ENCODE measurements at places on chromosomes 7 and 10. TPM values are rescaled to one million over a fixed set of nuclear protein-coding genes. Genes with fewer than 3 reads are reported as not detected.
A peak's percentile ranks its signal among the peaks of the same experiment; 100 is the strongest.

The ATOH7 gene
- not detected for total RNA-seq

The C10orf90 gene
- total RNA-seq = 0.72 TPM

The OR2A5 gene
- not detected for total RNA-seq

The DAGLB gene
- total RNA-seq = 17.1 TPM

The ADRB1 gene
- not detected for total RNA-seq

The LRIT1 gene
- total RNA-seq = not detected

DNA sequence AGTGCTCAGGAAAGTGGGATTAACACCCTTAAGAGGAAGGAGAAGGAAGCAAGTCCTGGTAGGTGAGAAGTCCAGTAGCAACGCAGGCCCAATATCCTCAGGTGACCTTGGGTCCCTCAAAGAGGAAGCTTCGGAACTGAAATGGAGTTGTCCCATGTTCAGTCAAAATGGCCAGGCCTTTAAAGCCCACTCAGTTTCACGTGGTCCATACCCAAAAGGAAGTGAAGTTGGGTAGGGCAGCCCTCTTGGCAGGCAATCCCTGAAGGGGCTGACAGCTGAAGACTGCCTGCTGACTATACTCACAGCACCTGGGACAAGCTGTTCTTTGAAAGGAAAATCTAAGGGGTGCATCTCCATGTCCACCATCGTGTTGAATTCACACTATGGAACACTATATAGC, 3.0 kb downstream of the GSAP start:
- peak; percentile 56 for DNase-seq

DNA sequence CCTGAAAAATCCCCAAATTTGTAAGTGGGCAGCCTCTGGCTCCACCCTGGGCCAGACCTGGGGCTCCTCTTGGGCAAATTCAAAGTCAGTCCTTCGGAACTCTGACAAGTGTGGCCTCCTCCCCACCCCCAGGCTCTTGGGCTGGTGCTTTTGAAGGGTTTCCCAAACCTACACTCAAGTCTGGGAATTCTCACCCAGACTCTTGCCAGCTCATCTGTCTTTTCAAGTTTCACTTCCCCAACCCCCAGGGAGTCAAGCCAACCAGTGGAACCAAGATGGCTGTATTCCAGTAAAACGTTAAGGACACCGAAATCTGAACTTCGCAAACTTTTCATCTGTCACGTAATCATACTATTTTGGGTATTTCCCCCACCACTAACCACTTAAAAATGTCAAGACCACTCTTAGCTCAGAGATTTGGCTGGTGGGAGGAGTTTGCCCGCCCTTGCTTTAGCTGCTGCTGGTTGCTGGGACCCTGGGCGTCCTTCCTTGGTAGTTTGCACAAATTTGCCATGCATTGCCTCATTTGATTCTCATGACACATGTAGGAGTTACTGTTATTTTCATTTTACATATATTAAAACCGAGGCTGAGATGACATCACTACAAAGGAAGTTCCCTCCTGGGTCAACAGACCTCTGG, 1.7 kb upstream of the MYO1G start:
- peak; percentile 82 for DNase-seq

DNA sequence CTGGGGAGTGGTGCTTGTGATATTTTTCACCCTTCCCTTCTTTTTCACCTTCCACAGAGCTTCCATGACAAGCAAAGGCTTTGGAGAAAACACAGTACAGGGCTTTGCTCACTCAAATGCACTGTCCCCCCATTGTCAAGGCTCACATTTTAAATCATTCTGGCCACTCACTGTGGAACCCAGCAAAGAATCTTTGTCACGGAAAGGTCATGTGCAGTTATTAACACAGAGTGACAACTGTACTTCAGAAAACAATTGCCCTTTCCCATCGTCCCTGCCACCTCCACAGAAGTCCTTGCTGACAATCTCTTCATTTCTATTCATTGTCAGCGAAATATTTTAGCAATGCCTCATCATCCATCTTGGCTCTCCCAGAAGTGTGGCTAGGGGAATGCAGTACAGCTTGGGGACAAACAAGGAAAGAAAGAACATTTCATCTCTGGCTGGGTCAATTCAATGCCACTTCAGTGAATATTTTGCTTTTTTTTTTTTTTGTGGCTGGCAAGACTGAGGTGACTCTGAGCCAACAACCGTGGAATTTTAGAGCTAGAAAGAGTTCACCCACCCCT, 851.0 kb downstream of the KCNMA1 start:
- no peak for DNase-seq

DNA sequence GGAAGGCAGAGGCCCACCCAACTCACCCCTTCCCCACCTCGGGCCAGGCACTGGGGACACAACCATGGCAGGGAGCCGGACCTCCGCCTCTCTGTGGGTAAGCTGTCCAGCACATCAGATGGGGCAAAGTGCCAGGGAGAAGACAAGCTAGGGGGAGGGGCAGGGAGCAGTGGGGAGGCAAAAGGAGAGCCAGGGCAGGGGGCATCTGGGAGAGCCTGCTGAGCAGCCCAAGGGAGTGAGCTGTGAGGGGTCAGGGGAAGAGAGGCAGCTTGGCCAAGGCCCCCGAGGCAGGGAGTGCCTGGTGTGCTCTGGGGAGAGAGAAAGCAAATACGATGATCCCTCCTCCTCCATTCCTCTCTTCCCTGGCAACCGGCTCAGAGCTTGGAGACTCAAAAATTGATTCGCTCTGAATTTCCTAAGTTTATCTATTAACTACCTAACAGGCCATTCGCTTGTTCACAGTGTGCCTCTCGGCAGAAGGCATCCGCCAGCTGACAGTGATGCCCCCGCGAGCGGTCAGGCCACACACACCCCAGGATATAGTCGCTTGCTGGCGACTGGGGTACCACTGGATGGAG, 4.5 kb downstream of the CAMK2B start:
- DNase-seq = peak; percentile 78

- DNase-seq = peak; percentile 67
These were observed 449.5 kb upstream of the ZMIZ1 start for GRCh38 chr10:78619115-78619851.

GRCh38 chr10:30189238-30189580, 129.8 kb upstream of the JCAD start:
- DNase-seq = no peak

DNA sequence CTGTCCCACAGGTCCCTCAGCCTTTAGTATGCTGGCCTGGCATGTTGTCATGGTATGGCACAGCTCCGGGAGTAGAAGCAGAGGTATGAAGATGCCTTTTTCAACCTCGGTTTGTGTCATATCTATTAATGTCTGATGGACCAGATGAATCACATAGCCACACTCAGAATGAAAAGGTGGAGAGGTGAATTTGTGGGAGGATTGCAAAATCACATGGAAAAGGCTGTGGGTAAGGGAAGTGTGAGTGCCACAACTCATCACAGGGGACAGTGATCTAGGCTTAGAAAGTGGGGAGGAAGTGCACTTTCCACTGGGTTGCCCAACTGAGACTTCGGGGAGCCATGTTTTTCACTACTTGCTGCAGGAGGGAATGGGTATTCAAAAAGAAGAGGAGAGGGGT, 190.7 kb downstream of the WDR11 start:
- DNase-seq = no peak

DNA sequence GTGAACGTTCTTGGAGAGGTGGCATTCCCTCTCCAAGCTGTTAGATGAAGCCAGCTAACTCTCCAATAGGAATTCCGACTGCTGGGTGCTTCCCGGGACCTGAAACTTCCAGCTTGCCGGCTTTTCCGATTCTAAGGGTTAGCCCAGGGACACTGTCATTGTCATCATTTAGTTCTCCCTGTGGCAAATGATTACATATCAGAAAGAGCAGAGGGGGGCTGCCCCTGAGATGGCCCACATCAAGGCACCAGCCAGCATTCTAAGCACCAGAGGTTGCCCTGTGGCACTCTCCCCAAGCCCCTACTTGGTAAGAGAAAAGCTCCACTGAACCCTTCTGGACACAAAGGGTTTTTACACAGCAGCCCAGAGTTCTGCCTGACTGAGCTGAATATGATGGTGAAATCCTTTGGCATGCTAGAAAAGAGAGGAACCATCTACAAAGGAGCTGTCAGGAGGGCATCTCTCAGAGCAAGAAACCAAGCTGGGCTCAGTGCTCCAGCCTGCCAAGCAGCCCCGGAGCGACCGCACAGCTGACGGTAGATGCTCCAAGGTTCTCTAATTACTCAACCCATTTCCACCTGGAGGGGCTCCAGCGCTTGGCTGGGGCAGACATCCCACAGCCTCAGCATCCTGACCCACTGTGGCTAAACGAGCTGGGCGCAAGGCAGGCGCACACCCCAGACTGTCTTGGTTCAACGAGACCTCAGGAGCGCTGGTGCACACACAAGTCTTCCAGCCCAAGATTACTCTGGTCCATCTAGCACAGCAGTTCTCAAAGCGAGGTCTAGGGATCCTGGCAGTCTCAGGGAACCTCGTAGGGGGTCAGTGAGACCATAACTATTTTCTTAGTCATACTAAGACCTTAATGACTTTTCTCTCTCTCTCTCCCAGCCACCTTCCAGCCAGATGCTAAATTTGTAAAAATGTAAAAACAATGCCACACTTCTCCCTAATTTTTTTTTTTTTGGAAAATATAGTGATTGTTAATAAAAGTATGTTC, 160.5 kb downstream of the GFRA1 start:
- peak; percentile 73 for DNase-seq

DNA sequence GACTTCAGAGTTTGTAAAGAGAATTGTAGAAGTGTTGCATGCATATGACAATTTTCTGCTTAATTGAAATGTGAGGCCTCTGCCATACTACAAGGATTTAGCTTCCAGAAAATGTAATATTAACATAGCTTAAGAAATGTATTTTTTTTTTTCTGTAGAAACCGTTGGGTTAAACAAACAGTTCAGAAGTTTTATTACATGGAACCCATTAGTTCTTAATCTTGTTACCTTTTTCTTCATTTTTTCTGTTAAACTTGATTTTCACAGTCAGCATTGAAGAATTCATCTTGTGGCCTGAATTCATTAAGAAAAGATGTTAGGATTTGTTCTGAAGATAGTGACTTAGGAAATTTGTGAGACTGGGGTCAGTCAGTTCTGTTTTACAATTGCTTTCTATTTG, 4.9 kb downstream of the PTEN start:
- peak; percentile 21 for DNase-seq

DNA sequence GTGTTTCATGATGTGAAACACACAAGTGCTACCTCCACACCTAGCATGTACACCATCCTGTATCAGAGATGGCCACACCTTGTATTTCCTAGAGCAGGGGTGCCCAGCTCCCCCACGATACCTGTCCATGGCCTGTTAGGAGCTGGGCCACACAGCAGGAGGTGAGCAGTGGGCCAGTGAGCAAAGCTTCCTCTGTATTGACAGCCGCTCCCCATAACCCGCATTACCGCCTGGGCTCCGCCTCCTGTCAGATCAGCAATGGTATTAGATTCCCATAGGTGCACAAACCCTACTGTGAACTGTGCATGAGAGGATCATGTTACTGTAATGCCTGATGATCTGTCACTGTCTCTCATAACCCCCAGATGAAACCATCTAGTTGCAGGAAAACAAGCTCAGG, 145.6 kb upstream of the RNF32 start:
- DNase-seq = no peak

- DNase-seq = no peak
These were observed 1.2 kb downstream of the ARL3 start for GRCh38 chr10:102712843-102713538.

DNA sequence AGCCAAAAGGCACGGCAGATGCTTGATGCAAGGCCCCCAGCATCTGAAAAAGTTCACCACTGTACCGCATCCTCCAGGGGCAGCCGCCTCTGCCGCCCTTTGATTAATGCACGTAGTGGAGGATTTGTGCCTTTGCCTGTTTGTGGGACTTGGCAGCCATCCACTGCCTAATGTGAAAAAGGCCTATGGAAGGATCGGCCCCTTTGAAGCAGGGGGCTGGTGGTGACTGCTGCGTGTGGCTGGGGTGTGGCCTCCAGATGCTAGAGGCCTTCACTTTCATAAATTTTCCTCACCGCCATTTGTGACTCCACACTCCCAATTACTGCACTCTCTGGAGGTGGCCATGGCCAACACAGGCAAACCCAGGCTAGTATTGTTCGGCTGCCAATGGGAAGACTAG, 226.0 kb downstream of the BMPER start:
- DNase-seq = no peak

DNA sequence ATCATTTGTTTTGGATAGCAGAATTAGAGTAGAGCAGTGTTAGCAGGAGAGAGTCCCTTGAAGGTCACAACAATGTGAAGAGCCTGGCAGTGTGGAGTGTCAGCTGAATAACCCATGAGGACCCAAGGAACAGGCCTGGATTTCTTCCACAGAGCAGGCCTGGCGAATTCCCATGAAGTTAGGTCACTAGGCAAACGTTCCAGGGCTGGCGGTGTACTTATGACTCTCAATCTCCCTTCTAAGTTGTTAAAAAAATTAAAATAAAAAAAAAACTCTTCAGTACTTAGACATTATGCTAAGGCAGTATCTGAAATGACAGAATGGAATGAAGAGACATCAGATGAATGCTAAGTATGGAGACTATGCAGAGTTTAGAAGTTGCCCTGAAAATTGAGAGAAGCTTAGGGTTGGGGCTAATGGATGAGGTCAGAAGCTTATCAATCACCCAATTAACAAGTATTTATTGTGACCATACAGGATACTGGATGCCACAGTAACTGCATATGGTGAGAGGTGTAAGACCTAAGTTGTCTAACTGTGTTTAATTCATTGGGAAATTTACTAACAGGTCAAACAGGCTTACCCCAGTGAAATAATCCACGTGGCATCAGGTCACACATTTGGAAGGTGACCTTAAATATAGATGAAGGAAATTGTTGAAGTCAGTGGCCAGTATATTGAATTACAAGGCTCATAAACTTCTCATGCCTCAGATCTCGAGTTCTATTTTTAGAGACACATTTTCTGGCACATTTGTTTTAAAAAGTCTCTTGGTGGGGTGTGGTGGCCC, 126.2 kb upstream of the NRP1 start:
- peak; percentile 54 for DNase-seq

DNA sequence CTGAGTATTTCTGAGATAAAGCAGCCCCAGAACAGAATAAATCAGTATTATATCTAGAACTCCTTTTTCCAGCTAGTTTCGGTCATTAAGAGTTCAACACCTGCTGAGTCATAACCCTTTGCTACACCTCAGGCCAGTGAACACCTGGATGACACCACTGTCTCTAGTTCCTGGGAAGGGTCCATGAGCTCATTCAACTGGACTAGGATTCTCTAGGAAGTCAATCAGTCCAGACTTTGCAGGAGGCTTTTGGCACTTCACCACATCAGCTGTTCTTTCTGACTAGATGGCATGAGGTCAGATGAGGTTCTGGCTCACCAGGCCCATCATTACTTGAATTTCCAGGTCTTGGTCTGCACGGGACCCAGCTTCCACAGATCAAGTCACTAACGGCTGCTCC, 11.7 kb downstream of the SLC39A12 start:
- DNase-seq = no peak

- DNase-seq = no peak
These were observed 150.4 kb downstream of the PRKG1 start for GRCh38 chr10:51224671-51225161.
